Hindlimb muscle (tissue), 1 donor: ENCODE measurements at places on chromosomes 7 and 10.

GRCh38 chr10:132699411-132700155 is 86.4 kb downstream of the NKX6-2 start:
- no peak for DNase-seq

DNA sequence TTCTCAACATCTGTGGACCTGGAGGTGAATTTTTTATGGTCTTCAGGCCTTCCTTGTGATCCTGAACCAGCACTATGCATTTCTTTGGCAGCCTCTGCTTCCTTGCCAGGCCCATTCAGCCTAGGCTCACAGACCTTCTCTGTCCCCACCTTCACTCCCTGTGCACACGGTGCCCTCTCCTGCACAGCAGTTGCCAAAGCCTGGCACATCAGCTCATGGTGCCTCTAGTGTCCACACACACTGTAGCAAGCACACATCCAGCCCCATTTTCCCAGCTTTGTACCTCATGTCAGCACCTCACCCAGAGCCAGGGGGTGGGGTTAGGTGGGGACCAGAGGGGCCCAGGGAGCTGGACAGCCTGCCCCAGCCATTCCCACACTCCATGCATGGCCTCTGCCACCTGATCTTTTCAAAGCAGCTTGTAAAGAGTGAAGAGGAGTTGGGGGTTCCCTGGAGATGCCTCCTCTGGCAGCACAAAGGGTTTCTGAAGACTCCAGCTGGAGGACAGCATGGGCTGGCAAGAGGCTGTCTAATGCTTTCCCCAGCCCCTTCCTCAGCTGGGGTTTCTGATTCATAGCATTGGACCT is 57.9 kb upstream of the TMEM72 start:
- DNase-seq = no peak

- DNase-seq = no peak
Observed at GRCh38 chr7:51328351-51328801, 11.8 kb upstream of the COBL start.

GRCh38 chr10:60868946-60869345 is 75.0 kb downstream of the RHOBTB1 start:
- DNase-seq = no peak

DNA sequence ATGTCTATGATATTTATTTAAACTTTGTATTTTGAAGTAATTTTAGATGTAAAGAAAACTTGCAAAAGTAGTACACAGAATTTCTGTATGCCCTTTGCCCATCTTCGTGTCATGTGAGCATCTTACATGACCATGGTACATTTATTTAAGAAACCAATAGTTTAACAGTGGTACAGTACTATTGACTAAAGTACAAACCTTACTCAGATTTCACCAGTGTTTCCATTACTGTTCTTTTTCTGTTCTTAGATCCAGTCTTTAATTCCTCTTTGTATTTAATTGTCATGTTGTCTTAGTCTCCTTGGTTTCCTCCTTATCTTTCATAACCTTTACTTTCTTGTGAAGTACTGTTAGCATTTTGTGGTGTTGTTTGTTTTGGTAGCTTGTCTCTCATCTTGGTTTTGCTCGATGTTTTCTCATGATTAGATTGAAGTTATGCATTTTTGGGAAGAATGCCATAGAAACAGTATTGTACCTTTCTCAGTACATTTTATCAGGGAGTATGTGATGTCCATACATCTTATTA is 24.1 kb downstream of the TAX1BP1 start:
- DNase-seq = no peak

GRCh38 chr10:103512166-103512565 is 18.7 kb downstream of the NEURL1 start:
- no peak for DNase-seq

- DNase-seq = no peak
Observed at GRCh38 chr10:30359373-30360206, 10.5 kb upstream of the MTPAP start.

GRCh38 chr10:111811517-111811916 is 372.0 kb downstream of the GPAM start:
- DNase-seq = no peak

- no peak for DNase-seq
Observed at GRCh38 chr7:17374654-17375053, 76.2 kb downstream of the AHR start.

DNA sequence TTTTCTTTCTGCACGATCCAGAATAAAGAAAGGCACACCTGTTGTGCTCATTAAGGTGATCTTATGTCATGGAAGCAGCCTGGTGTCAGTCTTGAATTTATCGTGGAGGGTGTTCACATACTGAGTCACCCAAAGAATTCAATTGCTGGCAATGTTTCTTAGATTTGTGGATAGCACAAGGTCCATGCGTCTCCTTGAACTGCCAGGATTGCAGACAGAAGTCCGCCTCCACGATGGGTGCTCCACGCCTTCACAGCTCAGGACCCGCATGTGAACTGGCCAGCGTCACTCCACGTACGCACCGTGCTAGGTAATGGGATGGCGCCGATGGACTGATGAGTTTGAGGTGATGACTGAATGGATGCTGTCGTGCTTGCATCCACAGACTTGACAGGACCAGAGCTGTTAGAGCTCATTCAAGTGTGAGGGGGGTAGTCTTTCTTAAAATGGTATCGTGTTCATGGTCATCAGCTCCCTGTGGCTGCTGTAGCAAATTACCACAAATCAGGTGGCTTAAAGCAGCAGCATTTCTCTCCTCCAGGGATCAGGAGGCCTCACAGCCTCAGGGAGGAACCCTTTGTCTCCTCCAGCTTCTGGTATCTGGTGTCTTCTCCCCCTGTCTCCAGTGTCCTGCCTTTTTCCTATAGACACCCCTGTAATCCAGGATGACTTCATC is 65.4 kb upstream of the DNAJB6 start:
- DNase-seq = no peak

DNA sequence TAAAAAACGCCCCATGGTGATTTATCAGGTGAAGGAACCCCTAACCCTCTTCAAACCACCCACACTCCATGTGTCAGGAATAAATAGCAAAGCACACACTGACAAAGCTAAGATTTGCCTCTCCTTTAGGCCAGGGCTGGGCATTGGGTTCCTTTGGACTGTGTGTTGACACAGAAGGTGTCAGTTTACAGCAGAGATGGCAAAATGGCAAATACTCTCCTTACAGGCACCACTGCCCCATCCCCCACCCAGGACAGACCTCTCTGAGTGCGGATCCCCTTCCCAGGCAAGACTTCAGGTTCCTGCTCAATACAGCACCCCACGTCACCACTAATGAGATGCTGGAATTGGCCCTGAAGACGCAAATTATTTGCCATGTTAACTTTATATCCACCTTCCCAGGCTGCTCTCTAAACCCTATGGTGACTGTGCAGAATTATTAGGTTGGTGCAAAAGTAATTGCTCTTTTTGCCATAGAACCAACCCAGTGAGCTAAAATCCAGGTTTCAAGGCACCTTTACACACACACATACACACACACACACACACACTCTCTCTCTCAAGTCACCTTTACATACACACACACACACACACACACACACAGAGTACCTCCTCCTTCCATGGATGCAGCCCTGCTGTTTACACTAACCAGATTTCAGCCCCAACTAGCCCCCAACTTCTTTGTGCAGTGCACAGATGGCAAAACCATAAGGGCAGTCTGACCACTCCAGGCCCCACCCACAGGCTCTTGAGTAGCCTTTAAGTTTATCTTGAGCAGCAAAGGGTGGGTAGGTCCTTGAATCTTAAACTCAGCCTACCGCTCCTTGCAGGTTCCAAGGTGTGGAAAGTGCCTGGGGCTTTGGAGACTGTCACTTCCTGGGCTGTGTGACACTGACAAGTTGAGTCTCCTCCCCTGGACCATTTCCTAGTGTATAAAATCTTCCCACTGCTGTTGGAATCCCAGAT is 4.0 kb upstream of the ZCCHC24 start:
- no peak for DNase-seq

GRCh38 chr7:129557686-129558481 is 53.6 kb upstream of the NRF1 start:
- DNase-seq = no peak

GRCh38 chr7:70893971-70894715 is 237.8 kb upstream of the GALNT17 start:
- DNase-seq = no peak

DNA sequence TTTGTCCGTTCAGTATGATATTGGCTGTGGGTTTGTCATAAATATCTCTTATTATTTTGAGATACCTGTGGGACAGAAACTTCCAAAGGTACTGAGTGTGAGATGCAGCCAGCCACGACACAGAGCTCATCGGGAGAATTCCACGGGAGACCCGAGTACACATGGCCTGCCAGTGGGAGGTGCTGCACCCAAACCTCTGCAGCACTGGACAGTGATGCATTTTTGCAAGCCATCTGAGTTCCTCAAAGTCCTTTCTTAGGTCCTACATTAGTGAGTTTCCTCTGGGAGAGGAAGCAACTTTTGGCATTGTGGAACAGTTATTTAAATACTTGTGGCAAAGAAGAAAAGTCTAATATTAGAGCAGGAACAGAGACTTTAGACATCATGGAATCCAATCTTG is 77.5 kb downstream of the ARID5B start:
- no peak for DNase-seq

DNA sequence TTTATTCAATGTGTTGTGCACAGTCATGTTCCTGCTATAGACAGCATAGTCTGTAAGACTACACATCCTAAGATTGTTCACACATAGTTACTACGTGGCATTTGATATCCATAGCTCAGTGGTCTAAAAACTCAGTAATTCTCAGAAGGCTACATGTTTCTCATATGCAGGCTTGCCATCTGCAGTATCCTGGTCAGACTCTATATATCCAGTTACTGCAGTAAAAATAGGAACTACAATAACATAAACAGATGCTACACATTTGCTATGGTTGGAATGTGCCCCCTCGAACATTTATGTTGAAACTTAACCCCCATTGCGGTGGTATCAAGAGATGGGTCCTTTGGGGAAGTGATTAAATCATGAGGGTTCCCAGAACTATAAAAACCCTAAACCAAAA is 1377.8 kb upstream of the LRRTM3 start:
- DNase-seq = no peak

DNA sequence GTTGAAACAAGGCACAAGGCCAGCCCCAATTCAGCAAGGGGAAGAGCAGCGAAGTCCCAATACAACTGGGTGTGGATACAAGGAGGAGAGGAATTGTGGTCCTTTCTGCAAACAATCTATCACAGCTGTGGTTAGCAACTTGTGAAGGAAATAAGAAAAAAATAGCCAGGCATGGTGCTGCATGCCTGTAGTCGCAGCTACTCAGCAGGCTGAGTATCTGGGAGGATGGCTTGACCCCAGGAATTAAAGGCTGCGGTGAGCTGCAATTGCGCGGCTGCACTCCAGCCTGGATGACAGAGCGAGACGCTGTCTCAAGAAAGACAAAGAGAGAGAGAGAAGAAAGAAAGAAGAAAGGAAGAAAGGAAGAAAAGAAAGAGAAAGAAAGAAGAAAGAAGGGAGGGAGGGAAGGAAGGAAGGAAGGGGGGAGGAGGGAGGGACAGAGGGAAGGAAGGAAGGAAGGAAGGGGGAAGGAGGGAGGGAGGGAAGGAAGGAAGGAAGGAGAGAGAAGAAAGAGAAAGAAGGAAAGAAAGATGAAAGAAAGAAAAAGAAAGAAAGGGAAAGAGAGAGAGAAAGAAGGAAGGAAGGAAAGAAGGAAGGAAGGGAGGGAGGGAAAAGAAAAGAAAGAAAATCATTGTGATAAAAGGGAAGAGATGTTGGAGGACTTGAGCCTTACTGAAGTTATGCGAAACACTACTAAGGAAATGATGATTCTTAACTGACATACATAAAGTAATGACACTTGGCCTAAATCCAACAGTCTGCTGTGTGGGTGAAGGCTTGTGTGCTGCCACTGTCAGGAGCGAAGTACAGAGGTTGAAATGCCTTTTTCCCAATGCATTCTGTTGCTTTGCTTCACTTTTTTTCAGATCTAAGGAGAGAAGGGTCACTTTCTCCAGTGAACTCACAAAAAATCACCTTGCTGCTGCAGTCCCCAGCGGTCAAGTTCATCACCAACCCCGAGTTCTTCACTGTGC is 117.0 kb upstream of the STK17A start:
- no peak for DNase-seq

- DNase-seq = no peak
Observed at GRCh38 chr10:11602358-11602757, 9.1 kb downstream of the USP6NL start.

- DNase-seq = no peak
Observed at GRCh38 chr10:92929896-92930295, 81.6 kb downstream of the EXOC6 start.

DNA sequence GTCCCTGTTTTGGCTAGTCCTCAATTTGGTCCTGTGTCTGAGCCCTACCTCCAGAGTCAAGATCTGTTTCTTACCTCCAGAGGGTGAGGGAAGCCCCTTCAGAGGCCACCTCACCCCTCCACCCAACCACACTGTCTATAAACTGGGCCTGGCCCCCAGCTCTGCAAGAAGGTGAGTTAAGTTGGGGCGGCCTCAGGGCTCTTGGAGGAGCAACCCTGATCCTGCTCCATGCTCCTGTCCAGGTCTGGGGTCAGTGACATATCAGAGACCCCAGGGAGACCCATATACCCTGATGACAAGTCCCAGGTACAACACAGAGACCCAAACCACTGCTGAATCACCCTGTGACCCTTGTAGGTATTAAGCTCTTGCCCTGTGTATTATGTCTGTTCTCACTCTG is 69.5 kb downstream of the MYL10 start:
- DNase-seq = no peak

GRCh38 chr7:5143106-5143505 is 46.9 kb upstream of the WIPI2 start:
- no peak for DNase-seq
